Cardiac muscle cell (in vitro differentiated cells and primary cell): ENCODE measurements at places on chromosomes 4 and X. TPM values are rescaled to one million over a fixed set of nuclear protein-coding genes. Genes with fewer than 3 reads are reported as not detected.

GRCh38 chr4:77859256-77859655, 3.4 kb upstream of the MRPL1 start:
- no peak for DNase-seq
- H3K36me3 ChIP-seq: no peaks in the 10 kb centered on the region
- no peak overlapping the region for H3K27ac ChIP-seq
- H3K4me1 ChIP-seq: peaks cover 4% of the 10 kb centered on the region

DNA sequence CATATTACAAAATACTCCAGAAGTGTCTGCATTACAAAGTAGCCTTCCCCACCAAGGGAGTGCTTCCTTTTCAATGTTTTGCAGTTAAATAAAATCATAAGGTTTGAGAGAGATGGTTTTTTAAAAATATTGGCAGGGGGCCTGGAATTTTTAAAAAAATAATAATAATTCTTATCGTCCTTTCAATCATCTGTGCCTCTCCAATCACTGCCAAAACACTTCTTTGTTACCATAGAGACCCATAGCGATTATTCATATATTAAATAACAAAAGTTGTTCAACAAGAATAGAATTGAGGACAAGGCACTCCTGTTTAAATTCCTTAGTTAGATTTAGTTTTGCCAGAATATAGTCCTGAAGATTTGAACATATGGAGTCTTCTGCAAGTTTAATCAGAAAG, 203.1 kb downstream of the FAT4 start:
- H3K4me1 ChIP-seq: no peaks in the 10 kb centered on the region
- no peak overlapping the region for H3K27ac ChIP-seq
- no peaks in the 10 kb centered on the region for H3K36me3 ChIP-seq
- no peaks in the 10 kb centered on the region for H3K27me3 ChIP-seq
- H3K4me3 ChIP-seq: no peak overlapping the region

DNA sequence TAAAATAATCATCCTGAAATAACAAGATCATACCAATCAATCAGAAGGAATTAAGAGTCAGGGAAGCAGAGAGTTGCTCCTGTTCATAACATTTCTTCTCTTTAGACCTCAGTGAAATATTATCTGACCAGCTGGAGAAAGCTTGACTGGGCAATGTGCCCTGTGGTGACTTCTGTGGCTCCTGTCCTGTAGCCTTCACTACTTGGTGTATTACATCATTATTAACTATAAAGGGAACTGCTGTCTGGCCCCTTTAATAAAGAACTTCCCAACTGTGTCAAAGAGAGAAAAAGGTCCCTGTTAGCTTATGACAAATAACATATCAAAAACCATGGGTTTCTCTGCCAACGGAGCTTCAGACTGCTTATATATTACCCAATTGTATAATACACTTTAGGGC, 18.0 kb downstream of the OPHN1 start:
- H3K27me3 ChIP-seq: no peaks in the 10 kb centered on the region
- no peak for DNase-seq
- no peaks in the 10 kb centered on the region for H3K4me1 ChIP-seq
- no peak overlapping the region for H3K4me3 ChIP-seq
- no peak overlapping the region for H3K27ac ChIP-seq

TMEM154 gene
- total RNA-seq: 0.12 and 0.67 TPM in 2 replicates

C4orf50 gene
- 0.14 and 0.15 TPM in 2 replicates for total RNA-seq

TKTL2 gene
- not detected in 2 replicates for total RNA-seq

SYP gene
- total RNA-seq: 0.45 and 1.8 TPM in 2 replicates
